ENCODE measurements at places on chromosomes 11 and 22.

DNA sequence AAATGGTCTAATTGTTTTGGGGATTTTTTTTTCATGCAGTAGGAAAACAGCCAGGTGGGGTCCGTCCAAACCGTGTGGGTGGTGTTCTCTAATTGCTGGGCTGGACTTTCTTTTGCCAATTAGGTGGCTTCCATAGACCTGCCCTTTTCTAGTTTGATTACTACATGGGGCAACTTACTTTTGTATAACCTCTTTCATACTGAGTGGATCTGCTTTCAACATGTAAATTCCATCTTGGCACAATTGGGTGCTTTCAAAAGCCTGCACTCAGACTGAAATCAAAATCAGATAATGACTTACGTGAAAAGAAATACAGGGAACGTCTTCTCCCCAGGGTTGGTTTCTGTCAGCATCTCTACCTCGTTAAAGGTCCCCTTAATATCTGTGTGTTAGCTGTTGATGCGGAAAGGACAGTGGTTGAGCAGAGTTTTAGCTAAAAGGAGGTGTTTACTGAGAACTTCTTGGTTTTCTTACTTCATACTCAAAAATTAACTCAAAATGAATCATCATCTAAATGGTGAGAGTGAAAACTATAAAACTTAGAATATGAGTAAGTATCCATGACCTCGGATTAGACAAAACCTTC, 72.1 kb downstream of the BARX2 start:
- DNase-seq: no peak

DNA sequence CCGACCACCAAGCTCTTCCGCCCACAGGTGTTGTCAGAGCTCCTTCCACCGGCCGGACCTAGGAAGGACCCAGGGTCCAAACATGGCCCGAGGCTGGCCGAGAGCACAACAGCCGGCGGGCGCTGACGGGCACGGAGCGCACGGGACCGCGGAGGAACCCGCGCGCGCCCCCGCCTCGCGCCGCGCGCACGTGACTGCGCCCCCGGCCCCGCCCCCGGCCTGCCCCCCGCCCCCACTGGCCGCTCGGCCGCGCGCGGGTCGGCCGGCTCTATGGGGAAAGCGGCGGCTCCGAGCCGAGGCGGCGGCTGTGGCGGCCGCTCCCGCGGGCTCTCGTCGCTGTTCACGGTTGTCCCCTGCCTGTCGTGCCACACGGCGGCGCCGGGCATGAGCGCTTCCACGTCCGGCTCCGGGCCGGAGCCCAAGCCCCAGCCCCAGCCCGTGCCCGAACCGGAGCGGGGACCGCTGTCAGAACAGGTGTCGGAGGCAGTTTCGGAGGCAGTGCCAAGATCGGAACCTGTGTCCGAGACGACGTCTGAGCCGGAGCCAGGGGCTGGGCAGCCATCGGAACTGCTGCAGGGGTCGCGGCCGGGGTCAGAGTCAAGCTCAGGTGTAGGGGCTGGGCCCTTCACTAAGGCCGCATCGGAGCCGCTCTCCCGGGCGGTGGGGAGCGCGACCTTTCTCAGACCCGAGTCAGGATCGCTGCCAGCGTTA, at the start of gene OSBP2:
OSBP2 (plus strand) TSS at position 235 of the 711 bp plus-strand sequence; CDS start at position 271, 36 bp downstream.
- no peak for DNase-seq

DNA sequence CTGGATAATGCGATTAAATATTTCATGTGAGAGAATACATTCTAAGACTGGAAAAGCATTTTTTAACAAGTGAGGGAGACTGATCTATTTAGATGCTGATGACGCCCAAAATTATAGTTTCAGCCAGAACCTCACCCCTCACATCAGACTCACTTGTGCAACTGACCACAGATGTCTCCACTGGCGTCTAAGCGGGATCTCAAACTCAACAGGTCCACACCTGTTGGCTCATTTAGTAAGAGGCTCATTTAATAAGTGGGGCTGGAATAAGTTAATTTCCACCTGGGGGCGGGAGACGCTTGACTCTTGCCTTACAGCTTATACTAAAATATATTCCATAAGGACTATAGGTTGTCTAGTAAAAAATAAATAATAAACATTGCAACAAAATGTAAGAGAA, 47.5 kb downstream of the MORC2 start:
- DNase-seq: no peak

DNA sequence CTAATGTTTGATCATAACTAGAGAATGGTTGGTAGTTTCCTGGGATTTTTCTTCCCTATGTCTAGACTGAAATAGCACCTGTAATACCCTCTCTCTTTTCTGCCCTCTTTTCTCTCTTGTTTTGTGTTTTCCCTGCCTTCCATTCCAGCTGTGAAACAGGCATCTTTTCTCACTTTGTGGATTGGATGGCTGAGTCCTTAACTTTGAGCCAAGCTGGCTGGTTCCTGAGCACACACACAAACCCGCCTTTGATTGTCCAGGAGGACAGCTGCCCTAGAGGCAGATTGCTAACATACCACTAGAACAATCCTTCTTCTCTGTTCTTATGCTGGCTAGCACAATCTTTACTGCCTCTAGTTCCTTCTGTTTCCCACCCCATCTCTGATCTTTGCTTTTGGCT, 17.7 kb downstream of the CTNND1 start:
- DNase-seq: no peak

DNA sequence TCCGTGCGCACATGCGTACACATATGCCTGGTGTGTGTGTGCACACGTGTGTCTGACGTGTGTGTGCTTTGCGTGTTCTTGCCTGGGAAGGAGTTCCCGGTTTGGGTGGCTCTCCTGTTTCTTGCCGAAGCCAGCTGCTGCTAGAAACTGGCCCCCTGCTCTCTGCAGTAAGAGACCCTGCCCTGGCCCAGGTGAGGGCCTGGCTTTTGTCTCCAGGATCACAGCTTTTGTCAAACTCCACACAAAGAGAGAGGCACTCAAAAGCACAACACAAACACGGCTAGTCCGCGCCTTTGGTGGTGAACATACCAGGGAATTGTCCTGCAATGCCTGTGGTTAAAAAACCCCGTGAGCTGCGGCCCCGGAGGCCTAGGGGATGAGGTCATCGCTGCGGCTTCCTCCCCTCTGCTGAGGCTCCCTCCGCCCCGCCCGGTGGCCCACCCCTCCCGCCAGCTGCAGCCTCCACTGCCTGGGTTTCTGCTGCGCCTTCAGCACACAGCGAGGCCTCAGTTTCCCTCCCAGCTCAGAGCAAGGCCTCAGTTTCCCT, 88.9 kb downstream of the KCNQ1 start:
- no peak for DNase-seq

DNA sequence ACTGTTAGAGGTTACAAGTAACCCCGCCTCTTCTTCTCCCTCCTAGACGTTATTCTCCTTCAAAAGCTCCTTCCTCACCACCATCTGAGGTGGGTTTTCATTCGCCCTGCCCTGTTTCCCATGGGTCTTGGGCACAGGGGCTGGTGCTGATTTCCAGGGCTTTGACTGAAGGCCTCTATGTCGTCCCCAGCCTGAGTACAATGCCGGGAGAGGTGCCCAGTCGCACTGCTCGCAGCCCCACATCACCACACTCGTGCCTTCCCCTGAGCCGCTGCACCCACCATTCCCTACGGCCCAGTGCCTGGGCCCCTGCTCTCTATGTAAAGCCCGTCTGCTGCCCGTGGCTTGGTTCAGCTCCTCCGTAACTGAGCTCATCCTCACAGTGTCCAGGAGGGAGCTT, 169.8 kb downstream of the DSCAML1 start:
- DNase-seq: no peak

GRCh38 chr22:29208879-29209623, 3.4 kb downstream of the EMID1 start:
- no peak for DNase-seq

DNA sequence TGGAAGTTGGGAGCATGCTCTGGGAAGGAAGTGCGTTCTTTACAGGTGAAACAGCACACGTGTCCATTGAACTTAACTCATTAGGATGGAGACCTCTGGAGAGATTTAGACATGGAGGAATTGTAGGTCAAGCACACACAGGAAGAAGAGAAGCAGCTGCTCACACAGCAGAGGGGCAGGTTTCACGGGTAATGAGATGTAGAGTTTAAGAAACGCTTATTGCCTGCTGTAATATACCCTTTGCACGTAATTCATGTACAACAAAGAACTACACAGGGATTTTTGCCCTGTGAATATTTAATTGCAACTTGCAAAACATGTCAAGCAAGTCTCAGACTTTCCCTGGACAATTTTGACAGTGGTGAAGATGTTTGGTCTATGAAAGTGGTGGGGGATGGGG, 508.0 kb downstream of the OPCML start:
- no peak for DNase-seq

DNA sequence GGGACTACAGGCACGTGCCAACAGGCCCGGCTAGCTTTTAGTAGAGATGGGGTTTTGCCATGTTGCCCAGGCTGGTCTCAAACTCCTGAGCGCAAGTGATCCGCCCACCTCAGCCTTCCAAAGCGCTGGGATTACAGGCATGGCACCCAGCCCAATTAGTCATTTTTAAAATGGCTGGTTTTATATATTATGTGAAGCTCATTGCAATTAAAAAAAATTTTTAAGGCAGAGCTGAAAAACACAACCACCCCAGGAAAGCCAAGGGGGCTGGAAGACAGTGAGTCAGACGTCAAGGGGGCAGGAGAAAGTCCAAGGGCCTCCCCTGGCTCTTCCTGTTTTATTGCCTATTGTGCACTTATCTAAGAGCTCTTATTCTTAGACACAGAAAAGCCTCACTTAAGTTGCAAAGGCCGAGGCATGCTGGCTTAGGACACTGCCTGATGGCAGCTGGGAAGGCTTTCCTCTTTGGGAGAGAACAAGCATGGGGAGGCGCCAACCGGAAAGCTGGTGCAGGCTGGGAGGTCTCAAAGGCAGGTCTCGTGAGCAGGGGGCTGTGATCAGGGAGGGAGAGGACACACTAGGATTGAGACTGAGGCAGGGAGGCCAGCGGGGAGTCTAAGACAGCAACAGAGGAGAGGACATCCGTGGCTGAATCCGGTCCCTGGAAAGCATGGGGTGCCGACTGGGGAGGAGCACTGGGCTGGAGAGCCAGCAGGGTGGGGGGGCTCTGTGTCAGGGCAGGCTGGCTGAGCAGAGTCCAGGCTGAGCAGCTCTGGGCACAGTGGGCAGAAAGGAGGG, 11.1 kb upstream of the OSM start:
- no peak for DNase-seq

GRCh38 chr11:1557051-1557884, 14.8 kb downstream of the DUSP8 start:
- no peak for DNase-seq

GRCh38 chr11:126311401-126312291, 7.8 kb downstream of the DCPS start:
- DNase-seq: no peak

GRCh38 chr11:3797329-3798090, at the start of gene NUP98:
TSS of gene NUP98 (minus strand) at chr11:3797554. CDS start at chr11:3782117, 15,437 bp downstream.
- peak; percentile 99 for DNase-seq

DNA sequence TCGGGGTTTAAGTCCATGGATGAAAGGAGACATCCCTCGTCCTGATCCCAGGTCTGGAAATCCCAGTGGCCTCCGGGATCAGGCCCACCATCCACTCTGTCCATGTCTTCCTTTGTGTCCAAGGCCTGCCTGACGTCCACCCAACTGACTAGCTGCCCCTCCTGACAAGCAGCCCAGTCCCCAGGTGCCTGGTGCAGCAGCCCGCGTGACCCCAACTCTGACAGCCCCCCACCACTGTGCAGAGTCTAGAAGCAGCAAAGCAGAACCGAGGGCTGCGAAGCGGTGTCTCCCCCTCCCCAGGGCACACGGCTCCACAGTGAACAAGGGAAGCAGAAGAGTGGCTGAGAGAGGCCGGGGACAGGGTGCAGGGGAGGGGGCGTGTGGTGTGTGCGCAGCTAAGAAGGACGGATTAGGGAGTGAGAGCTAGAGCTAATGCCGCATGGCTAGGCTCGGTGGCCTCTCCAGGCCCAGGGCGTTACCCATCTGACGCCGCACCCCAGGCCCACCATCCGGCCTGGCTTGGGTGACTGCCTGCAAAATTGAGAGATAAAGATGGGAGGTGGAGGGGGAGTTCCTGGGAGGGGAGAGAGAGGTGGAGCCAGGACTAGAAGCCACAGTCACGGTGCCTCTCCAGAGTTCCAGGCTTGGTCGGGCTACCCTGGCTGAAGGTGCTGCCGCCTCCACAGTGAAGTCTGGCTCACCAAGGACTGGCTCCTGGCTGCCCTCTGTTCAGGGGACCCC, 16.6 kb upstream of the BAIAP2L2 start:
- no peak for DNase-seq

- peak; percentile 36 for DNase-seq
These were observed at the start of gene DGAT2 for GRCh38 chr11:75768112-75768908. TSS of gene DGAT2 (plus strand) at chr11:75768778. CDS start at chr11:75768992, 214 bp downstream.

DNA sequence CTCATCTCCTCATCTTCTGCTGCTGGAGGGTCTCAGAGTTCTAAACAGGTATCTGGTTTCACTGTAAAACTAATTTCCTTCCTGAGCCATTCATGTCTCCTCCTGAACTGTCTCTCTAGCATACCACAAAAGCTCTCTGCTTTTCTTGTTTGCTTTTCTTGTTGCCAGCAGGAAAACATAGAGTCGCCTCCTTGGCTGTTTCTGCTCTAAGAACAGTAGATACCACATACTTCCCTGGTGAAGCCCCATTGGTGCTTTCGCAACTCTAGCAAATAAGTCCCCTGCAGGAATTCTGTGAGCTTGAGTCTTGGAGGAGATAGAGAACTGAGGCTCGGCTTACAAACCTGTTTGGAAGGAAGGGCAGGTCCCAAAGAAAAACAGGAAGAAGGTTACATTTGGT, 7.0 kb downstream of the DIXDC1 start:
- peak; percentile 53 for DNase-seq

- DNase-seq: no peak
These were observed 27.7 kb downstream of the RTN4R start for GRCh38 chr22:20240447-20240764.

DNA sequence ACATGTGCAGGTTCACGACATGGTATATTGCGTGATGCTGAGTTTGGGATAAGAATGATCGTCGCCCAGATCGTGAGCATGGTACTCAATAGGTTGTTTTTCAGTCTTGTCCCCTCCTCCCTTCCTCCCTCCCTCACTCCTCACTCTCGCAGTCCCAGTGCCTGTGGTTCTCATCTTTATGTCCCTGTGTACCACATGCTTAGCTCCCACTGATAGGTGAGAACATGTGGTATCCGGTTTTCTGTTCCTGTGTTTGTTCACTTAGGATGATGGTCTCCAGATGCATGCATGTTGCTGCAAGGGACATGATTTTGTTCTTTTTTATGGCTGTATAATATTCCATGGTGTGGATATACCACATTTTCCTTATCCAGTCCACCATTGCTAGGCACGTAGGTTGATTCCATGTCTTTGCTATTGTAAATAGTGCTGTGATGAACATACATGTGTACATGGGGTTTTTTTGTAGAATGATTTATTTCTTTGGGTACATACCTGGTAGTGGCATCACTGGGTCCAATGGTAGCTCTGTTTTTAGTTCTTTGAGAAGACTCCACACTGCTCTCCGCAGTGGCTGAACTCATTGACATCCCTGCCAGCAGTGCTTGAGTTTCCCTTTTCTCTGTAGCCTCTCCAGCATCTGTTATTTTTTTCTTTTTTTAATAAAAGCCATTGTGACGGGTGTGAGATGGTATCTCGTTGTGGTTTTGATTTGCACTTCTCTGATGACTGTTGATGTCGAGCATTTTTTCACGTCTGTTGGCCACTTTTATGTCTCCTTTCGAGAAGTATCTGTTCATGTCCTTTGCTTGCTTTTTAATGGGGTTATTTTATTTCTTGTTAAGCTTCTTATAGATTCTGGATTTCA, 16.4 kb downstream of the ZBED4 start:
- no peak for DNase-seq

- no peak for DNase-seq
These were observed 15.1 kb downstream of the IFT27 start for GRCh38 chr22:36760786-36761185.

Measured in LNCaP clone FGC (cell line).